Colonic mucosa (tissue), 4 donors: ENCODE measurements at places on chromosomes 13 and 19. TPM values are rescaled to one million over a fixed set of nuclear protein-coding genes. Genes with fewer than 3 reads are reported as not detected.

Gene HCN2
- 0.17 TPM for total RNA-seq

Gene CALR3
- total RNA-seq = not detected

Gene PTOV1
- 128 TPM for total RNA-seq

Gene KLK15
- total RNA-seq = 2.9 TPM

Gene RNF113B
- total RNA-seq = not detected

GRCh38 chr19:4794971-4795370 lies 3.4 kb downstream of the FEM1A start:
- no peak for DNase-seq

GRCh38 chr19:47122359-47123335 lies 8.0 kb upstream of the SAE1 start:
- DNase-seq = no peak

DNA sequence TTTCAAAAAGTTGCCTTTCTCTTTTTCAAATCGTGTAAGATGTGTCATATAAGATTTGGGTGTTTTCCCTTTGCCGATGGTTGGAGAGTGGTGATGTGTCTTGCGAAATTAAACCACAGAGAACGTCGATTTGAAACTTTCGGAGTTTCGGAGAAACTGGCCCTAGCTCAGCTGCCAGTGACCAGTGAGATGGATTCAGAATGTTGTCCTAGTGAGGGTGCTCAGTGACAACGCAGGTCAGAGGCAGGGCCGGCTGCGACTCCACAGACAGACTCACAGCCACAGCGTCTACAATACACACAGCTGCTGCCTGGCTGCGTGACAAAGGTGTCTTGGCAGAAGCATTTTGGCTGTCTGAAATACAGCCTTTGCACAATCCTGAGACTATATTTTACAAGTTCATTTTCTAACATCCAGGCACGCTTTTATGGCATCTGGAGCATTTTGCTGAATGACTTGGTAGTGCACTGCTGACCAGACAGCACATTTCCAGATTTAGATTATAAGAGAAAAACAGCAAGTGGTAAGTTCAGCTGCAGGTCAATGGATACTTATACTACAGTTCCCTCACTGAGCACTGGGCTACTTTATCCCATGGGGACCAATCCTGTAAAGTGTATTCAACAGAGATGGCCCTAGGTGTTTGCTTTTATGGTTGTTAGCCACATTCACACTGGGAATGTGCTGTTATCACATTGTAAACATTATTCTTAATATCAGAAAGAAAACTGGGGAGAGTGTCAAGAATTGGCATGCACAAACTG lies 207.5 kb downstream of the KCNRG start:
- peak; percentile 41 for DNase-seq

- no peak for DNase-seq
These were observed 14.9 kb upstream of the LATS2 start for GRCh38 chr13:21076253-21076652.

GRCh38 chr13:43389983-43390382 lies 366.6 kb downstream of the DNAJC15 start:
- DNase-seq = no peak
